Right forelimb (tissue), 1 donor: ENCODE measurements at places on chromosomes 5 and 9.

DNA sequence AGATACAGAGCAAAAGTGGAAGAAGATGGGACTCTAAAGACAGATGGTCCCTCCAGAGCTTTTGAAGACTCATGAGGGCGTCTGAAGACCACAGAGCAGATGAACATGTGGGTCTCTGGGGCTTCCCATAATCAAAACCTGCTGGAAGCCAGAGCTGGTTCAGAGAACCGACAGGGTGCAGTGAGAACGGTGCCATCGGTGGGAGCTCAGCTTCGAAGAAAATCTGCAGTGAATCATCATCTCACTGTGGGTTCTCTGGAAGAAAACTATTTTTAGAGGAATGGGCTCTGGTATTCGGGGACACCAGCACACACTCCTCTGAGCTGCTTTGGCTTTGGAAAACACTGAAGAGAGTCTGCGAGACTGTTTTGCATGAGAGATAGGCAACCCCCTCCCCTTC, 222.4 kb upstream of the PANK3 start:
- DNase-seq: no peak

DNA sequence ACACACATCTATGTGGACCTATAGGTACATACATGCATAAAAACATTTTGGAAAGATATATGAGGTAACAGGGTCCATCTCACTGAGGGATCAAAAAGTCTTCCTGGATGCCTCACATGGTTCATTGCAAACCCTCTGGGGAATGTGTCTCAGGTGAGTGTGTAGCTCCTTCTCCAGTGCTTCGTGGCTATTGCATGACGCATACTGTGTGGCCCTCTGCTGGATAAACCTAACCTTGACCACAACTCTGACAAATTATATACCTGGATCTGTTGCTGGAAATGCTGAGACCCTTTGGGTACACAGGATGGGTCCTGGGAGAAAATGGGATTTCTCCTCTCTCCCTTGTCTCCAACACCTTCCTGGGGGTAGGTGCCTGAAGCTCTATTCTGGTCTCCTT, 91.9 kb downstream of the JAKMIP2 start:
- no peak for DNase-seq

DNA sequence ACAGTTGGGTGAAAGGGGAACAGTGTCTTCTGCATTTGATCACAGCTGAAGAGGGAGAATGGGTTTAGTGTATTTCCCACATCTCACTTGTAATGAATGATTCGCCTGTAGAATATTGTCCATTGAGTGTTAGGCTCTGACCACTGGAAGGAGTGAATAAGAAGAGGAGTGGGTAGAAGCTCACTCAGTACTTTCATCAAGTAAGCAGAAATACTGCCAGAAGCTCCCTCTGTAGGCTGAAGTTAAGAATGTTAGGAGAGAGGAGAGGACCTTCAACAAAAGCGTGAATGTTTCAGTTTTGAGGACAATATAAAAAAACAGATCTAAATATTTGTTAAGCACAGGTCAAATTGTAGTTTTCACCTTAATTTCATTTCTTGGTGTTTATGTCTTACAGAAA, 27.5 kb downstream of the FSD1L start:
- no peak for DNase-seq

DNA sequence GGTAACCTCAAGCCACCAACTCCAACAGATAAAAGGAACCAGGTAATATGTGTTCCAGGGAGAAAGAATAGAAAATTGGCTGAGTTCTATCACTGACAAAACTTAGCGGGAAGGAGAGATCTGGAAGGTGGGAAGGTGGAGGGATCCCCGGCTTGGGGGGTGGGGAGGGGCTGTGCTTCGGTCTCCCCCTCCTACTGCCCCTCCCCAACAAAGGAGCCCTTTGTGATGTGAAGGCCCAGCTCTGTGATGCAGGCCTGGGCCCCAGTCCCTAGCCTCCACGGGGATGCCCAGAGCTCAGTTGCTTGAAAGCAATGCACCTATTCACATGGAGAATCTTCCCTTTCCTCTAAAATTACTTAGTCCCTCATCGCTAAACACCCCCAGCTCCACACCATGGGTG, 4.4 kb upstream of the ZNF484 start:
- DNase-seq: no peak

DNA sequence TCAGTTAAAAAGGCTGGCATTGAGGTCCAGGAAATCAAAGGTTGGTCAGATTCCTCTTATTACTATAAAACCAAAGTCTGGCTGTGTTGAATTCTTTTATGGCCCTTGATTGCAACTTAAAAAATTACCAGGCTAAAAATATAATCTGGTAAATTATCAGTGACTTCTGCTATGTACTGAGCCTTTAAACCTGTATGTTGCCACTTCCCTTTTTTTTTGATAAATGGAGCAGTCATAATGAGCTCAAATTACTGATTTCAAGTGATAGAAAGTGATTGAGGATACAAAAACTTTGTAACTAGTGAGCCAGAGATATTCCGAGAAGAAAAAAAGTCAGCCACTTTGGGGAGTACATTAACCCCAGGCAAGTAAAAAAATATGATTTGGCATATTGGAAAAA, 100.1 kb downstream of the GIN1 start:
- DNase-seq: no peak

- no peak for DNase-seq
Measured at GRCh38 chr9:95116808-95117204, 200.7 kb downstream of the FANCC start.

DNA sequence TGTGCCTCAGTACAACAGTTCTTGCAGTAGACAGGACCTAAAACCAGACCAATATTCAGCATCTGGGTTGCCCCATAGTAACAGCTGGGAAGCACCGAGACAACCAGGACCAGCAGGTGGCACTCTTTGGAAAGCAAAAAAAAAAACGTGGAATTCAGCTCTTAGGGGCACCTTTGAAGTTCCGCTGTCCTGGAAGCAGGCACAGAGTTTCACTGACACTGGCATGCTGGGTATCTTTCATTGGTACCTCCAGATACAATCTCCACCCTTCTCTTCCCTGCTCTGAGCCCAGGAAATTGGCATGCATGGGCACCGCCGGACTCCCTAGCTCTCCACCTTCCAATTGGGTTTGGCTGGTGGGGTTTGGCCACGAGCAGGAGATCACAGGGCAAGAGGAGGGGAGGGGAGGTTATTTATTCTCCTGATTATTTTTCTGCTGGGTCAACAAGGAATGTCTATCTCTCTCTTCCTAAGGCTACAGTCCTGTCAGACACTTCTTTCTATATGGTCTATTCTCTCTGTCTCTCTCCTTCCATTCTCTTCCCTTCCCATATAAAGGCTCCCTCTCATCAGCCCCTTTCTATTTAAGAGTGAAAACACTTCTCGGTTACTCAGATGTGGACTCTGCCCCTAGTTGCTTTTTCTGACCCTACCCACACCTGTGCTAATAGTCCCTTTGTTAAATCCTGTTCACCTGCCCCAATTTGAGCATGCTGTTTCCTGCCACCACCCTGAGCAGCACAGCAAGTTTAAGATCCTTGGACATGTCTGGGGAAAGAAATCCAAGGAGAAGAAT, 1.9 kb upstream of the IDNK start:
- no peak for DNase-seq

- DNase-seq: no peak
Measured at GRCh38 chr5:80172067-80172695, 83.7 kb downstream of the SERINC5 start.

- DNase-seq: no peak
Measured at GRCh38 chr5:157912621-157913325, 53.8 kb upstream of the CLINT1 start.

DNA sequence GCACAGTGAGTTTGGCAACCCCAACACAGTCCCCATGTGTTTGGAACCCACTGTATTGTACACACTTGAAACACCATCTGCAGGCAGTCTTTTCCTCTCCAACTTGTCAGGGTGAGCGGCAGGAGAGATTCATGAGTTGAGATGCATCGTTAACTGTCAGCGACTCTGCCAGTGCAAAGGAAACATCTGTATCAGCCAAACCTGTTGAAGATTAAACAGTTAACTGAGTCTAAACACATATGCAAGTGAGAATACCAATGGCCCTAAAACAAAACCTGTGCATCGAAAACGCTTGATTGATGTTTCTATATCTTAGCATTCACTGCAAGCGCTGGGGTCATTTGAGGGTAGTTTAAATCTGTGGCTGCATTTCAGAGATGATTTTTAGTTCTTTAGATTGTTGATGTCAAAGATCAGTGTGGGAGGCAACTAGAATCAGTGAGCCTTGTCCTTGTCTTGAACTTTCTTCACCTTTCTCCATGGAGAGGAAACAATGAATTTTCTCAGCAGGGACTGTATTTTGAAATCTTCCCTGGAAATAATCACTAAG, 41.3 kb upstream of the PAM start:
- DNase-seq: no peak

DNA sequence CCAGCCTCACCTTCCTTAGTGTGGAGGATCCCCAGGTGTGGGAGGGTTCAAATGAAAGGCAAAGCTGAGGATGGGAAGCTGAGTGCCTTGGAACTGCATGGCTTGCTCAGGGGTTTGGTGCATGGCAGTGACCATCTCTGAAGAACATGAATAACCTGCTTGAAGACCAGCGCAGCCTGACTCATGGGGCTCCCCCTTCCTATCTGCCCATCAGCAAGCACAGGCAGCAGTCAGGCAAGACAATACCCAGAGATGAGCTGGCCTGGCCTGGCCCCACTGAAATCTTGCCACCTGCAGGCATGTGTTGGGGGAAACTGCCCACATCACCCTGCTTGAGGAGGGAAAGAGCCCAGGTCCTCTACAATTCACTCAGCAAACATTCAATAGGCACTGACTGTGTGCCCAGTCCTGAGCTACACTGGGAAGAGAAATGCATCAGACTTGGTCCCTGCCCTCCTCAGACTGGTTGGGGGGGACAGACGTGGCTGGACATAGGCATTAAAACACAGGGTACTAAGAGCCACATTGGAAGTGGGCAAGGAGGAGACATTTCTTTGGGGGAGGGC, 105.0 kb upstream of the ALDH1B1 start:
- no peak for DNase-seq

GRCh38 chr5:168525856-168526255, 3.2 kb upstream of the FBLL1 start:
- no peak for DNase-seq
